Upper lobe of left lung (tissue), 6 donors: ENCODE measurements at places on chromosomes 1 and 21.

DNA sequence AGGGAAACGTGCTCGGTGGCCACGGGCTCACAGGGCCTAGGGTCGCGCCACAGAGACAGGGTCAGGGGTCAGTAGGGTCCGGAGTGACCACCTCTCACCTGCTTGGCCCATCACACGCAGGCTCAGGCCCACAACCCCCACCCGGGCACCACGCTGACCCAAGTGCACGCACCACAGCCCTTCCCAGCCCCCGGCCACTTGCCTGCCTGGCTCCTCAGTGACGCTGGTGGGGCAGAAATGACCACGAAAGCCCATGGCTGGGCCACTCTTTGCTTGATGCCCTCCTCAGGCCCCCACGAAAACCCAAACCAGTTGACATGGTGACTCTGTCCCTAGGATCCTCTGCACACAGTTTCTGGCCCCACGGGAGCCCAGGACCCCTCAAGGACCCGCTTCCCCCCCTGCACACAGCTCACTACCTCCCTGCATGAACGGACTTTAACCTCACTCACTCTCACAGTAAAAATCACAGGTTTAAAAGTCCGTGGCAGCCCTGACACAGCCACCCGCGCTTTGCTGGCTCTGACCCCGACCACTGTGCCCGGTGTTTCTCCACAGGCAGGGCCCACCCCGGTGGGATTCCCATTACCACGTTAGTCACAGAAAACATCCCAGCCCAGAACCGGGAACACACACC lies 20.7 kb downstream of the NADK start:
- H3K4me1 ChIP-seq = peaks cover 23% of the 10 kb centered on the region
- H3K27me3 ChIP-seq = no peaks in the 10 kb centered on the region
- H3K27ac ChIP-seq = peak overlapping the region; percentile 88
- peaks cover 88% of the 10 kb centered on the region for H3K36me3 ChIP-seq
- peak; percentile 51 for DNase-seq

DNA sequence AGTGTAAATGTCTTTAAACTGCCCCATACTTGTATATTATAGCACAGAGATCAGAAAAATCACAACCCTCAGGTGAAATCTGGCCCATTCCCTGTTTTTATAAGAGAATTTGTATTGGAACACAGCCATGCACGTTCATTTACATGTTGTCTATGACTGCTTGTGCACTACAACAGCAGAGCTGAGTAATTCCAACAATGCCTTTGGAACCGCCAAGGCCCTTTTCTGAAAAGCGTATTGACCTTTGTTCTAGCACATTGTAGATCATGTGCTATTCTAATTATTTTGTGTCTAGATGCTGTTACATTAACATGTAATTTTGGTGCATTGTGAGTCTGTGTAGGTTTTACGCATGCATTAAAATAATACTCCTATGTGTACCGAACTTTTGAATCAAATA lies 339.6 kb downstream of the CHRM3 start:
- no peaks in the 10 kb centered on the region for H3K36me3 ChIP-seq
- H3K4me3 ChIP-seq = no peak overlapping the region
- no peak for DNase-seq
- no peaks in the 10 kb centered on the region for H3K4me1 ChIP-seq

DNA sequence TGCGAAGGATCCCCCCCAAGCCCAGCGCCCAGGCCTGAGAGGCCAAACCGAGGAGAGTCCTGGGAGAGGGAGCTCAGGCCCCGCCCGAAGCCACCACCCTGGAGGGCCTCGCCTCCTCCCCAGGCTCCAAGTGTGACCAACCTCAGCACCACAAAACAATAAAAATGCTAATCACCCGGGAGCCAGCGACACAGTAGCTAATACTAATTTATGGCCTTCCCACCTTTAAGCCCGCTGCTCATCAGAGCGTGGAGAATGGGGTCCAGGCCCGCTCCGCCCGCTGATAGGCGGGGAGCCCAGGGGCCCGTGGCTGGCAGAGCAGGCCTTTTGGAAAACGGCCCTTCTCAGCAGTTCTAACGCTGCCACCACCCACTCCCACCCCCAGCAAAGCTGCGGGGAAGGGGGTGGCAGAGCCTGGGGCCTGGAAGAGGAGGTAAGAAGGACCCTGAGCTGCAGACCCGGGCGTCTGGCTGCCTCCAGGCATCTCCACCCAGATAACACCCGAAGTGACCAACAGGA lies 20.4 kb upstream of the TAS1R2 start:
- H3K4me3 ChIP-seq = no peak overlapping the region
- H3K4me1 ChIP-seq = peaks cover 3% of the 10 kb centered on the region

DNA sequence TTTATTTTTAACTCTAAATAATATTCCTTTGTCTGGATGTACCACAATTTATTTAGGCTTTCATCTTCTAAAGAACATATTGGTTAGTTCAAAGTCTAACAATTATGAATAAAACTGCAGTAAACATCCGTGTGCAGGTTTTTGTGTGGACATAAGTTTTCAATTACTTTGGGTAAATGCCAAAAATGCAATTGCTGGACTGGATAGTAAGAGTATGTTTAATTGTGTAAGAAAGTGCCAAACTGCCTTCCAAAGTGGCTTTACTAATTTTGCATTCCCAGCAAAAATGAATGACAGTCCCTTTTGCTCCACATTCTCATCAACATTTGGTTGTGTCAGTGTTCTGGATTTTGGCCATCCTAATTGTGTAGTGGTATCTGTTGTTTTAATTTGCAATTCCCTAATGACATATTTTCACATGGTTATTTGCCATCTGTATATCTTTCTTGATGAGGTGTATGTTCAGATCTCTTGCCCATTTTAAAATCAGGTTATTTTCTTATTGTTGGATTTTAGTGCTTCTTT lies 113.8 kb downstream of the DPYD start:
- H3K4me1 ChIP-seq = no peaks in the 10 kb centered on the region
- no peaks in the 10 kb centered on the region for H3K36me3 ChIP-seq
- H3K27me3 ChIP-seq = no peaks in the 10 kb centered on the region
- H3K27ac ChIP-seq = no peak overlapping the region
- no peak for DNase-seq

DNA sequence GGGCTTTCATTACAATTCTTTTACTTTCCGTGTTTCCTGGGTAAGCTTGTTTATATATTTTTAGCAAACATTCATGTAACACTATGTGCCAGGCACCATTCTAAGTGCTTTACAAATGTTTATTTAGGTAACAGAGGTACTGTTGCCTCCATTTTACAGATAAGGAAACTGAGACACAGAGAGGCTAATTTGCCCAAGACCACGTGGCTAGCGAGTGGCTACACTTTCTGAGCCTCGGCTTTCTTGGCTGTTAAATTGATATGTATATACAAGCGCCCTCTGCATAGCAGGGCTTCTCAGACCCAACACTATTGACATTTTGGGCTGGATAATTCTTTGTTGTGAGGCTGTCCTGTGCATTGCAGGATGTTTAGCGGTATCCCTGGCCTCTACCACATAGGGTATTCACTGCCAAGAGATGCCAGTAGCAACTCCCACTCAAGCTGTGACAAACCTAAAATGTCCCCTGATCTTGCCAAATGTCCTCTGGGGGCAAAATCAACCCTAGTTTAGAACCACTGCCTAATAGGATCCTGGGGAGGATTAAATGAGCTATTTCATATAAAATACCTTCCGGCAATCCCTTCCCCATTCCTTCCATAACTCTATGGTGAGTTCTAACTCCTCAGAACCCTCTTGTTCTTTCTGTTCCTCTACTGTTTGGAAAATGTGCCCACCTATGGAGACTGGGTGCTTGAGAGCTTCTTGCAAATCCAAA lies 17.2 kb upstream of the ID3 start:
- no peaks in the 10 kb centered on the region for H3K36me3 ChIP-seq
- no peak overlapping the region for H3K4me3 ChIP-seq
- no peak for DNase-seq
- H3K27me3 ChIP-seq = no peaks in the 10 kb centered on the region
- peaks cover 28% of the 10 kb centered on the region for H3K4me1 ChIP-seq

GRCh38 chr1:181765451-181766026 lies 282.2 kb downstream of the CACNA1E start:
- no peak overlapping the region for H3K27ac ChIP-seq
- DNase-seq = no peak
- no peaks in the 10 kb centered on the region for H3K36me3 ChIP-seq
- no peak overlapping the region for H3K4me3 ChIP-seq
- no peaks in the 10 kb centered on the region for H3K4me1 ChIP-seq
- H3K27me3 ChIP-seq = no peaks in the 10 kb centered on the region
